ENCODE measurements at places on chromosomes 4 and X.

- DNase-seq = no peak
Observed at GRCh38 chrX:46722742-46723568, 36.0 kb downstream of the SLC9A7 start.

GRCh38 chr4:112766422-112766821, 129.5 kb downstream of the LARP7 start:
- peak; percentile 20 for DNase-seq

GRCh38 chr4:121139533-121140222, 24.4 kb downstream of the TNIP3 start:
- no peak for DNase-seq

GRCh38 chr4:81648576-81649275, 177.0 kb upstream of the RASGEF1B start:
- DNase-seq = no peak

GRCh38 chr4:182758273-182758672, 158.9 kb downstream of the DCTD start:
- no peak for DNase-seq

- no peak for DNase-seq
Observed at GRCh38 chr4:118923891-118924290, 35.2 kb downstream of the SYNPO2 start.

- peak; percentile 72 for DNase-seq
Observed at GRCh38 chr4:164731827-164732474, 22.0 kb upstream of the SMIM31 start.

- no peak for DNase-seq
Observed at GRCh38 chr4:108535757-108536156, 84.6 kb upstream of the RPL34 start.

DNA sequence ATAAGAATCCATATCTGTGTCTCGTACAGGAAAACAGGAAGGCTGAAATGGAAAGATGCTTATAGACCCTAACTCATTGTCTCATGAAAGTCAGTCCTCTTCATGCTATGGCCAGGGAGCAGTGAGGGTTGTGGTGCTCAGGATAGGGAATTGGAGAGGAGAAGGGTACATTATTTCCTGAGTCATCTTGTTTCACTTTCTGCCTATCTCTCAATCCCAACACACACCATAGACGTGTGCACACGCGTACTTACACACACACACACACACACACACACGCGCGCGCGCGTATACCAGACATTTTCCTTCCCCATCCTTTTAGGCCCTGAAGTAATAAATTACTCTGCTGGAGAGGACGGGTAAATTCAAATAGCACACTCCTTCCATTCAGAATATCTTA, 53.7 kb upstream of the PRRG3 start:
- no peak for DNase-seq

DNA sequence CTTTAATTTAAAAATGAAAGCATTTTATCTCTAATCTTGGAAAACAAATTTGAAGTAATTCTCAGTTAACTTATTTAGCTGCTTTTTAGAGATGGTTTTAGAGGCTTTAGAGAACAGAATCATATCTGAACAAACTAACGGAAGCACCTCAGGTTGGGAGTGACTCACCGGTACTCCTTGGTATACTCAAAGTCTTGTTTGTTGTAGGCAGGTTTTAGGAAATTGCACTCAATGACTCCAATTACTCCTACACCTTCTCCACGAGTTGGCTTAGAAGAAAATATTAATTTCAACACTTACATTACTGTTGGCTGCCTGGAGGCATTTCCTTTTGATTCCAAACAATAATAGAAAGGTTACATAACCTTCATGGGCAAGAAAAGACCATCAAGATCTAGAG, 23.6 kb downstream of the MORC4 start:
- no peak for DNase-seq

DNA sequence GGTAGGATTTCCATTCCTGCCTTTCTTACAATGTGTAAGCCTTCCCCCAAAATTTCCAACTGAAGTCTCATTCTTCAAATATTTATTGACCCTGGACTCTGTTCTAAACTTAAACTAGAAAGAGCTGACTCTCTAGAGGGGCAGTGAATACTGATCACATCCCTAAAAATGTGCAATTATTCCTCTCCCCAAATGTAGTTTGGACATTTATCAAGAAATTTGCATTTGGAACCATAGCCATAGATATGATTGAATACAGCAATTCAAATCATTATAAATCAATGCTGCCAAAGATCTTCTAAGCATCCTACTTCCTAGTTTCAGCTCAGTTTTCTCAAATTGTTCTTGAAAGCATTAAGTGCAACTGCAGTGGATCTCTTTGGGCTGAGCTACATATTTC, 525.7 kb downstream of the RAB28 start:
- no peak for DNase-seq

- DNase-seq = peak; percentile 44
Observed at GRCh38 chrX:153944140-153944799, at the start of gene RENBP. Gene RENBP, minus strand, starts transcription at chrX:153944643. Its CDS starts 33 bp downstream, at chrX:153944610.

GRCh38 chr4:86895692-86896488, 3.7 kb upstream of the C4orf36 start:
- DNase-seq = peak; percentile 18

DNA sequence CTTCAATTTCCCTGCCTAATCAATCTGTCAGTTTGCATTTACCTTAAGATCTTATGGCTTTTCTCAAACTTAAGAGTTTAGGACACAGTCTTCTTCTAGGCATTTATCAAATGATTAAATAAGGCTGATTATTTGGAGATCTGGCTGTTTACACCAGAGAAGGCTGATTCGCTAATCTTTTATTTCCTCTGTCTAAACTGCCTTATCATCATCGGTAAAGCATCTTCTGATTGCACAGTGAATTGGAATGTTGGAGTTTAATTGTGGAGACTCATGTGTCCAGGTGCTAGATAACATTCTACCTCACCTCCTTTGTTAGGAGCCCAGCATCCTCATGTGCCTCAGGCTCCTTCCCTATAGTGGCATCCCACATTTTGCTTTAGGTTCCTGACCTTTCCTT, 100.3 kb upstream of the DDIT4L start:
- no peak for DNase-seq

DNA sequence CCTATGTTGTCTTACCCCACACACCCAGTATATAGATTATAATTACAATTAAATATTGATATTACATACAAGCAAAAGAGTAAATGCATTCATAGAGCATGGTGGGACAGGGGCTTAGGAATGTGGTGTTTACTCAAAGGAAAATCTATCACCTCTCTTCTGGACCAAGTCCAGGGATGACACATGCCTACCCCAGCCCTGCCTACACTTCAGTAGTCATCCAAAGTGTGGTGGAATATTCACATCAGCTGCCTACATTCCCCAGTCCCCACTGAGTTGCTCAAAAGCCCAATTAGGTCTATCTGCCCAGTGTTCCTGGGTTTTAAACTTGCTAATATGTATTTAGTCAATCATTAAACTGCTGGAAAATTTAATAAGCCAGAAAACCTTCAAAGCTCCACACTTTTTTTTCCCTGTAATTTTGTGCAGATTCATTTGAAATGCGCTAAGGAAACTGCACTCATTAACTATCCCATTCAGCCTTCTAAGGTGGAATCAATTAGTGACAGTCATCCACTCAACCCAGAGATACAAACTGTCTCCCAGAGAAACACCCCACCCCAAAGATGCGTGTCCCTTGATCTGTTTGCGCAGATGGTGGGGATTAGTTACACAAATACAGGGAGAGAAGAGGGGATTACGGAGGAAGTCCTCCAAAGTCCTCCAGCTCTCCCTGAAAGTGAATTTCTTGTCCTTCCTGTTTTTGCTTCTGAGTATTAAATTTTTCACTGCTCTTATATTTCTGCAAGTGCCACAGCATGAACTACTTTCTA, 91.7 kb upstream of the KDR start:
- DNase-seq = no peak

DNA sequence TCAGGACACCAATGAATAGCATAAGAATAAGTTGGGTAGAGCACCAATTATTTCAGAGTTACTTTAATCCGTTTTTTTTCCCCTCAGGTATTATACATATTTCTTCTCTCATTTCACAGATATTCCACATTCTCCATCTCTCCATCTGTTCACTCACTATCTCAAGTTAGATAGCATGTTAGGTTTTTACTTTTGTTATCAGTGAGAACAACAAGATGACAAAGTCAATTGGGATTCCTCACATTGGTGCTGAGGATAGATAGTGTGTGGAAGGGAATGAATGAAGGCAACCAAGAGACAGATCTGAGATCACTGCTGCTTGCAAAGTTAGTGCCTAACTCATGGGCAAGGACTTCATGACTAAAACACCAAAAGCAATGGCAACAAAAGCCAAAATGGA, 112.0 kb upstream of the ETNPPL start:
- no peak for DNase-seq

GRCh38 chr4:93658443-93658842, 170.1 kb upstream of the ATOH1 start:
- no peak for DNase-seq

GRCh38 chrX:2187352-2188115, 313.2 kb downstream of the DHRSX start:
- DNase-seq = no peak

DNA sequence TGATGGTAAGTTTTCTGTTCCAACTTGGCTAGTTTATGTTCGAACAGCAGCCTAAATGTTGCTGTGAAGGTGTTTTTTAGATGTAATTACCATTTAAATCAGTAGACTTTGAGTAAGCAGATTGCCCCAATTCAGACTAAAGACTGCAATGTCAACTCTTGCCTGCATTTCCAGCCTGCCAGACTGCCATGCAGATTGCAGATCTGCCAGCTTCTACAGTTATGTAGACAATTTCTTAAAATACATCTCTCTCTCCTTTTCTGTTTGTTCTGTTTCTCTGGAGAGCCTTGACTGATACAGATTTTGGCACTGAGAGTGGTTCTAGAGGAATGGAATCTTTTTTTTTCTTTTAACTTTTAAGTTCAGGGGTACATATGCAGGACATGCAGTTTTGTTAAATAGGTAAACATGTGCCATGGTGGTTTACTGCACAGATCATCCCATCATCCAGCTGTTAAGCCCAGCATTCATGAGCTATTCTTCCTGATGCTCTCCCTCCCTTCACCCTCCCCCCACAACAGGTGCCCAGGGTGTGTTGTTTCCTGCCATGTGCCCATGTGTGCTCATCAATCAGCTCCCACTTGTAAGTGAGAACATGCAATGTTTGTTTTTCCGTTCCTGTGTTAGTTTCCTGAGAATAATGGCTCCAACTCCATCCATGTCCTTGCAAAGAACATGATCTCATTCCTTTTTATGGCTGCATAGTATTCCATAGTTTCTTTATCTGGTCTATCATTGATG, 227.8 kb downstream of the CPE start:
- no peak for DNase-seq

DNA sequence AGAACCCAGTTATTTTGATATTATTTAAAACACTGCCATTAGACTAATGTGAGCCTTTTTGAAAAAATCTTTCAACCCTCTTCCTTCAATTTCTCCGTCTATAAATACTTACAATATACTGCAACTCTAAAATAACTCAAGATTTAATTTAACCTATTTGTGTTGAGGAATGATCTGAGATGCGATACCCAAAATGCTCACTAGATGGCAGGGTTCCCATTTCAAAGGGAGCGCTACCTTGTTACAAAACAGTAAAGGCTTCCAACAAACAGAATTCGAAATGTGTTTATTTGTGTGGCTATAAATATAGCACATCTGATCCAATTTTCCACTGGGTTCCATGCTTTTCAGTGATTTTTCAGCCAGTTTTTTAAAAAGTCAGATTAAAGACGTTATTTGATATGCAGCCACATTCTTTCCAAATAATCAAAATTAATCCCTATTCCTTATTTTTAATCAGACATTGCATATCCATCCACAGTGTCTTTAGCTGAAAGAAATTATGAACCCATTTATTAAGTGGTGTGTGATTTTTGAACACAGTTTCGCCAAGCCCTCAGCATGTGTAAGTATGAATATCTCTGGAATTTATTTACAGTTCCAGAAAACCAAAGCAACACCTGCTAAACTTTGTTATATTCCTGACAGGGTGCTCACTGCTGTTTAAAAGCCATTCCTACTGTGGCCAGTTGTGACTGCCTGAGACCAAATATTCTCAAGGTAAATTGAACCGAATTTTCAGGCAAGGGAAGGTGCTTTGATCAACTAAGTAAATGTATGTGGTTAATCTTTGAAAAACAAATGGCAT, 668.0 kb upstream of the LCORL start:
- peak; percentile 71 for DNase-seq

DNA sequence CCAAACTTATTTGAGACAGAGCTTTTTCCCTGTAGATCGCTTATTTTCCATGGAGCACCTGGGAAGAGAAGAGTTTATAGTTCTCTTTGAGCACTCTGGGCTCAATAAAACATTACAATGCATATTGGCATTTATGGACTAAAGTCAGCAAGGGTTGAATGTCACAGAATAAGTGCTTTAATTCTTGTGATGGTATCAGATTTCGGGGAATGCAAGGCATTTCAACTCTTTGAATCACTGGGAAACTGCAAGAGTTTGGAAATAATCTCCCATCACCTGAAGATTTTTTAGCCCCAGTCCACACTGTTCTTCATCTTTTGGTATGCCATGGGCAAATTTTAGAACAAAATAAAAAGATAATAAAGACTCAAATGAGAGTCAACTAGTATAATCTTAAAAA, 111.5 kb upstream of the WDFY3 start:
- no peak for DNase-seq

DNA sequence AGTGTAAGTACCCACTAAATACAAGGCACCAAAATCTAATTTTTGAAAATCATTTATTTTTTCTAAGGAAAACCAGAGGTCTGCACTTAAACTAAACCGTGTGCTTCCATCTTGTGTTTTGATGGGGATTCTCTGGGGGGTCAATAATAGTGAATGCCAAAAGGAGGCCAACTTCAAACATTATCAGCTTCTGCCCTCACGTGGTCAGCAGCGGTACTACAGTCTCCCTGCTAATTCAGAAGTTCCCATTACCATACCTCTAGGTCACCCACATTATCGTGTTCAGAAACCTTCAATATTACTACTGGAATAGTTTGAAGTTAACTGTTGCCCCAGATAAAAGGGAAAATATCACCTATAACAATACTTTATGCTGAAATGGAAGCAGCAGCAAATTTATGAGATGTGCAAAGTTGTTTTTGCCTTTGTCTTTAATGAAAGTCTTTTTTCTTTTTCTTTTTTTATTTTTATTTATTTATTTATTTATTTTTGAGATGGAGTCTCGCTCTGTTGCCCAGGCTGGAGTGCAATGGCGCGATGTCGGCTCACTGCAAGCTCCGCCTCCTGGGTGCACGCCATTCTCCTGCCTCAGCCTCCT, 17.3 kb downstream of the CTPS2 start:
- DNase-seq = peak; percentile 80

GRCh38 chr4:20172070-20172760, 79.5 kb upstream of the SLIT2 start:
- no peak for DNase-seq

GRCh38 chrX:128518508-128518907, 466.3 kb upstream of the ACTRT1 start:
- DNase-seq = no peak

GRCh38 chr4:128955751-128956150, 137.6 kb downstream of the SCLT1 start:
- no peak for DNase-seq

Measured in neural crest cell (in vitro differentiated cells).